G401 (cell line): ENCODE measurements at places on chromosomes 16 and 17.

GRCh38 chr16:19860166-19861041, 24.2 kb downstream of the GPRC5B start:
- DNase-seq, result peak; percentile 66

DNA sequence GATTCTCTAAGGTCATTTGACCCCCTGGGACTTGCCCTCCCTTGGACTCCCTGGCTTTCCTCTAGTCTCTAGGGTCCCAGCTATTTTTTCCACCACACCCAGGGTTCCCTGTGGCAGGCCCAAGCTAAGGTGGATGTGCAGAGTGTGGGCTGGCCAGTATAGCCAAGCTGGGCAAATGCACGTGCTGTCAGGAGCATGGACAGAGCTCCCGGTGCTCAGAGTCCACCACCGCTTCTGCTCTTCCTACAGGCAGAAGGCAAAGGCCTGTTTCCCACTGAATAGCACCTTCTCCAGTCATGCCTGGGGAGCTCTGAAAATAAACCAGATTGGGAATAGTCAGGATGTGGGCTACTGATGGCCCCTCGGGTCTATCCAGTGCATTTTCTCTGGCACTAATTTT, 53.3 kb downstream of the GNAO1 start:
- no peak for DNase-seq

GRCh38 chr16:12661656-12662172, 142.0 kb downstream of the CPPED1 start:
- no peak for DNase-seq

- DNase-seq, result no peak
Observed at GRCh38 chr16:4696172-4696904, 3.0 kb downstream of the NUDT16L1 start.

- DNase-seq, result no peak
Observed at GRCh38 chr16:4940719-4941118, 3.8 kb upstream of the PPL start.

- no peak for DNase-seq
Observed at GRCh38 chr16:82675300-82675699, 48.5 kb downstream of the CDH13 start.

DNA sequence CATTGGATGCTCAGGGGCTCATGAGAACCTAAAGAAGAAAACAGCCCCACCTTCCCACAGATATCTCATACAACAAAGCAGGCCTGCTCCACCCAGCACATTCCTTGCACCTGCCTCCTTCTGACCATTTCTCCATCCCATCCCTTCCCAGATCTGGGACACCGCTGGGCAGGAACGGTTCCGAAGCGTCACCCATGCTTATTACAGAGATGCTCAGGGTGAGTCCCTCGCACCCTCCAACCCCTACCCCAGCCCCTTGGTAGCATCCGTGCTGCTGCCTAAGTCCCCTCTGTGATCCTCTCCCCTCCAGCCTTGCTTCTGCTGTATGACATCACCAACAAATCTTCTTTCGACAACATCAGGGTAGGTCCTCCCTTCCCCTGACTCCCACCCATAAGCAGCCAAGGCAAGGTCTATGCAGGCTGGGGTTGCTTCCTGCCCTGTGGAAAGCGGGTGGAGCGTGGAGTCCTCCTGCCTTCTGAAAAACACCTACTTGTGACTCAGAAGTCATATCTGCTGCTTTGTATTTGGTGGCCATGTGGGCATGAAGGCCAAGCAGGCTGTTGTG, 5.4 kb upstream of the NHERF1 start:
- no peak for DNase-seq

- DNase-seq, result no peak
Observed at GRCh38 chr16:28058839-28059589, 4.5 kb downstream of the GSG1L start.

- peak; percentile 17 for DNase-seq
Observed at GRCh38 chr17:39400547-39401411, 647 bp downstream of the FBXL20 start.

DNA sequence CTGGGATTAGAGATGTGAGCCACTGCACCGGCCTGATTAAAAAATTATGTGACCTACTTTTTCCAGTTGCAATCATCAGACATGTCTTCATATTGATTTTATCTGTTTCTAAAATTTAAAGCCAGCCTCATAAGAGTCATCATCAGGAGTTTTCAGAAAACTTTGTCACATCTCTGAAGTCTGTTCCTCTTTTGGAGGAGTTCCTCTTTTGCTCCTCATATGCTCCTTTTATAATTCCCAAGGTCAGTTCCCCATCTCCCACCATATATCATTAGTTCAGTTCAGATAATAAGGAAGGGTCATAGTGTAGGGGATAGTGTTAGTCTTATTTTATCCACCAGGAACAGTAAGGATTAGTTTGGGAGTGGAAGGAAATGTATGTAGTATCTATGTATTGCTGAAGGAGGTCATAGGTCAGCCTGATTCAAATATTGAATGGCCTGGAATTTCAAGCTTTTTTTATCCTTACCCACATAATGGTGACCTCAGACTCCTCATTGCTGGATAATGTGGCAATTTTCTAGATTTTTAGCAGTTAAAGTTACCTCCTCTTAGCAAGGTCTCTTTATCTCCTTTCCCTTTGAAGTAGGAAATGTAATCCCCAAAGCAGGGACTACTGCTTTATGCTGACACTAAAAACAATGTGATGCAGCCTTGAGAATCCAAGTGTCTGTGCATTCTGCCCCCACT, 13.8 kb upstream of the DUSP14 start:
- DNase-seq, result no peak

DNA sequence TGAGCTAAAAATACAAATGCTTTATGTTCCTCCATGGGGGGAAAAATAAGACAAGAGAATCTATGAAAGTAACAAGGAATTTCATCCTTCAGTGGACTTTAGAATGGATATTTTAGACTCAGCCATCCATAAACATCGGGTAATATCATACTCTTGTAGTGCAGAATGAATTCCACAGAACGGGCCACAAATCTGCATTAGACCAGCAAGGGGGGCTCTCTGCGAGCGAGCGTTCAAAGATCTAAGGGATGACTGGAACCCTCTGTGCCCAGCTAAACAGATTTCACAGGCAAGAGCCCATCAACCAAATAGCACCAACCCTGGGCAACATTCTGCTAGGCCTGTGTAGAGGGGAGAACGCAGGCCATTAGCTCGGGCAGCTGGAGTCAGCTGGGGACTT, 537.9 kb upstream of the CDH11 start:
- DNase-seq, result no peak

GRCh38 chr17:7043497-7044198, at the start of gene SLC16A11:
Gene SLC16A11 (minus strand): TSS chr17:7044092. CDS start chr17:7043513, 579 bp downstream.
- DNase-seq, result peak; percentile 41

DNA sequence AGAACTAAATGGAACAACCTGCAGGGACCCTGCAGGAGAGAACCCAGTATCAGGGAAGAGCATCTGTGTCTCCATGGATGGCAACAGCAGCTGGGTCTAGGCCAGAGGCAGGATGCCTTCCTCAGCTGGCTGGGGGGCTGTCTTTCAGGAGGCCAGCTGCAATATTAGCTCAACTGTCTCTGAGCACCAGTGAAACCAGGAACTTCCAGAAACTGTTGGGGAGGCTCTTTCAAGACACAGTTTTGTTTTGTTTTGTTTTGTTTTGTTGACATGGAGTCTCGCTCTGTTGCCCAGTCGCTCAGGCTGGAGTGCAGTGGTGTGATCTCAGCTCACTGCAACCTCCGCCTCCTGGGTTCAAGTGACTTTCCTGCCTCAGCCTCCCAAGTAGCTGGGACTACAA, 7.6 kb downstream of the GPR142 start:
- DNase-seq, result no peak

DNA sequence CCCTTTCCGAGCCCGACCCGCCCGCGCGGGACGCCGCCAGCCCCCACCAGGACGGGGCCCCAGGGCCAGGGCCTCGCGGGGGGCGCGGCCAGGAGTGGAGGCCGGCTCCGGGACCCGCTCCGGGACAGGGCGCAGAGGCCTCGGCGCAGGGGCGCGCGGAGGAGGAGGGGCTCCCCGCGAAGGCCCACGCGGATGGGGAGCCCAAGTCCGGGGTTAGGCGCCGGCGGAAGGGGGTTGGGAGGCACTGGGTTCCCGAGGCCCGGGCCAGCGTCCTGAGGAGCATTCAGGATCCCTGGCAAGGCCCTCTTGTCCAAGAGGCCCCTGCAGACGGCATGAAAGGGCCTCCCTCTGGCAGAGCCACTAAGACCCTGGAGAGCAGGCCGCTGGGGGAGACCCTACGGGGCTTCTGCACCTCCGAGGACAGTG, 57.8 kb upstream of the CIBAR2 start:
- DNase-seq, result no peak

GRCh38 chr16:79137426-79137939, 463.1 kb downstream of the MAF start:
- no peak for DNase-seq

DNA sequence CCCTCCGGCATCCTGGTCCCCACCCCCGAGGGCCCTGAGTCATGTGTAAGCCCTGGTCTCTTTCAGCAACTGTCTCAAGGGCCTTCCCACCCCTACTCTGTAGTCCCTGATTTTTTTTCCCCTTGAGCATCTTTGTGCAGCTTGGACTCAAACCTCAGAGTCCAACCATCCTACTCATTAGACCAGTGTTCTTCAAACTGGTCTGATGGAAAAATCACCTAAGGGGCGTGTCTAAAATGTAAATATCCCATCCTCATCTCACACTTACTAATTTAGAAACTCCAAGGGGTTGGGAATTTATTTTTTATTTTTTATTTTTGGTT, 624 bp downstream of the G6PC3 start:
- no peak for DNase-seq

- DNase-seq, result no peak
Observed at GRCh38 chr17:75843577-75844529, at the start of gene UNC13D. Gene UNC13D (minus strand): TSS chr17:75844404. CDS start chr17:75844337, 67 bp downstream.

DNA sequence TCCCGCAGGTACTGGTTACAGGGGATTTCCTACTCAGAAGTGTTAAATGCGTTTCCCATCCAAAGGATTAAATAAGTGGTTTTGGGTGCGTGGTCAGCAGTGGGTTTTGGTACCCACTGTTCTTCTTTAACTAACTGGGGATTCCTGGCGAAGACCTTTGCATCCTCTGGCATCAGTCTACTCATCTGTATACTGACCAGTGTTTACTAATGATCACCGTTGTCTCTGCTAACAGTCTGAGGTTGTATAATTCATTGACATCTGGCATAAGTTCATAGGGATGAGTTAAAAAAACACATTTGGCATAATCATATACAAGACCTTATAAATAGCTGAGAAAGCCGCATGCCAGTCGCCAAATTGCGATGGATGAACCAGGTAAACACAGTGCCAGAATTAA, 339.1 kb downstream of the PMP22 start:
- no peak for DNase-seq

DNA sequence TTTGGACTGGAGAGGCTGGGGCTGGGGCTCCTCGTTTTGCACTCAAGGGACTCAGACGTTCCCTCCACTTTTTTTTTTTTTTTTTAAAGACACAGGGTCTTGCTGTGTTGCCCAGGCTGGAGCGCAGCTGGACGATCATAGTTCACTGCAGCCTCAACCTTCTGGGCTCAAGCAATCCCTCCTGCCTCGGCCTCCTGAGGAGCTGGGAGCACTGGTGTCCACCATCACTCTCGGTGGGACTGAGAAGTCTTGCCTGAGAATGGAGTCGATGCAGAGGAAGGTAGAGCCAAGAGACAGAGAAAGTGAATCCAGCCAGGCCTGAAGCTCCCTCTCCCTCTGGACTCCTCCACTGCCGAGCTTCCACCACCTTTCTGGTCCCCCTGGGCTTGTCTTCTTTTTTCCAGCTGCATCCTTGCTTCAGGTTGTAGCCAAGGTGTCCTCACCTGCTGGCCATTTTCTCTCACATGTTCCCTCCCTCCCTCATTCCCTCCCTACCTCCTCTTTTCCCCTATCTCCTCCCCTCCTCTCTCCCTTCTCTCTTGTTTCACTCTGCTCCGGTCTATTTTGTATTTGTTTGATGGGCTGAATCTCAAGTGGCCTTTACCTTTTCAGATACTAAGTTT, 233.8 kb downstream of the SNX29 start:
- DNase-seq, result no peak

- no peak for DNase-seq
Observed at GRCh38 chr17:16662936-16663335, 9.3 kb upstream of the ZNF624 start.

DNA sequence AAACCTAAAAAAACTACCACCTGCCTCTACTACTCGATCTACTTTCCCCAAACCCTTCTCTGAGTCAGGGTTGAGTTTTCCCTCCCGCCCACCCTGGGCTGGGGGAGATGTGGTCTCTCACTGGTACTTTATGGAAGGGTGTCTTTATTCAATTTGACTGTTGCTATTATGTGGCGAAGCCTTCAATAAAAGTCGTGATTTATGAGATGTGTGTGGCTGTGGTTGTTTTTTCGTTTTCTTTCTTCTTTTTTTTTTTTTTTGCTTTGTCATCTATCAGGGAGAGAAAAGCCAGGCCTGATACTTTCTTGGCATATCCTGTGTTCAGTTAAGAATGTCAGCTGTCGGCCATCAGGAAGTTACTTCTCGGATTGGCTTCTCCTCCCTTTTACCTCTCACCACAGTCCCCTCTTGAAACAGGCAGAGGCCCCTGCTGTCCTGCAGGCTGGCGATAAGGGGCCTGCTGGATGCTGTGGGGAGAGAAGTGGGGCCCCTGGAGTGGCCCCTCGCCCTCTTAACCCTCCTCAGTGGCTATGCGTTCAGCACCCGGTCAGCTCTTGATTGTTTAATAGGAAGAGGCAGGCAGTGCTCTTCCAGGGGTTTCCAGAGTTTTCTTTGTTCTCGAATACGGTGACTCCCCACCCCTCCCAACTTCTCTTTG, 123.0 kb downstream of the MSI2 start:
- DNase-seq, result no peak

- DNase-seq, result no peak
Observed at GRCh38 chr16:627454-628239, 3.1 kb upstream of the WFIKKN1 start.

DNA sequence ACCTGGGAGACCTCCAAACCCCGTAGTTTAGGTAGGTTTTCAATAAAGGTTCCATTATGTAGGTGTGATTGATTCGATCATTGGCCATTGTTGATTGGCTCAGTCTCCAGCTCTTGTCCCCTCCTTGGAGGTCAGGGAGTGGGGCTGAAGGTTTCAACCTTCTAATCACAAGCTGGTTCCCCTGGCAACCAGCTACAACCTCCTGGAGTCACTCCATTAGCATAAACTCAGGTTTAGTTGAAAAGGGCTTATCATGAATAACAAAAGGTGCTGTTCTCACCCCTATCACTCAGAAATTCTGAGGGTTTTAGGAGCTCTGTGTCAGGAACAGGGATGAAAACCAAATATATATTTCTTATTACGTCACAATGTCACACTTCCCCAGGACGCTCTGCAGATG, 28.5 kb downstream of the TMEM132E start:
- no peak for DNase-seq

DNA sequence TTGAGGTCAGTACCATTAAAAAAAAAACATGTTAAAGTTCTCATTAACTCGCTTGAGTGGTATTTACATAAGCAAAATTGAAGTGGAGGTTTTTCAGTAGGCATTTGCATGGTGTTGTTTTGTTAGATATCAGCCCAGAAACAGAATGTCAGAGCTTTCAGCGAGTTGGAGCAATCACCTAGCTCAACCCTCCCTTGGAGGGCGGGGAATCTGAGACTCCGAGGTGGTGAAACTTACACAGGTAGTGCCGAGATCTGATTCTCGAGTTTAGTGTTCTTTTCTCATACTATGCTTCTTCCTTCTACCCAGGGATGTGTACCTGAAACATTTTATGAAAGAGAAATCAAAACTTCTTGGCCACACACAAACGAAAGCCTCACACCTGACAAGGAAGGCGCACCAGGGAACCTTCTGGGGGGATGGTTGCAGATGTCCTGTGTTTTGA, 6.6 kb downstream of the SEC14L1 start:
- DNase-seq, result peak; percentile 44

GRCh38 chr16:22297871-22298733, 893 bp downstream of the POLR3E start:
- peak; percentile 91 for DNase-seq
